ENCODE measurements at places on chromosomes 3 and 15.

DNA sequence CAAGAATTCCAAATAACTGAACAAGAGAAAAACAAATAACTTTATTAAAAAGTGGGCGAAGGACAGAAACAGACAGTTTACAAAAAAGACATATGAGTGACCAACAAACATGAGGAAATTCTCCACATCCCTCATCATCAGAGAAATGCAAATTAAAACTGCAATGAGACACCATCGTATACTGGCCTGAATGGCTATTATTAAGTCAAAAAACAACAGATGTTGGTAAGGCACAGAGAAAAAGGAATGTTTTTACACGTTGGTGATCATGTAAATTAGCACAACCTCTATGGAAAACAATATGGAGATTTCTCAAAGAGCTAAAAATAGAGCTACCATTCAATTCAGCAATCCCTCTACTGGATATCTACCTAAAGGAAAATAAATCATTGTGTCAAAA is 1260.4 kb upstream of the ALCAM start:
- no peak for DNase-seq

DNA sequence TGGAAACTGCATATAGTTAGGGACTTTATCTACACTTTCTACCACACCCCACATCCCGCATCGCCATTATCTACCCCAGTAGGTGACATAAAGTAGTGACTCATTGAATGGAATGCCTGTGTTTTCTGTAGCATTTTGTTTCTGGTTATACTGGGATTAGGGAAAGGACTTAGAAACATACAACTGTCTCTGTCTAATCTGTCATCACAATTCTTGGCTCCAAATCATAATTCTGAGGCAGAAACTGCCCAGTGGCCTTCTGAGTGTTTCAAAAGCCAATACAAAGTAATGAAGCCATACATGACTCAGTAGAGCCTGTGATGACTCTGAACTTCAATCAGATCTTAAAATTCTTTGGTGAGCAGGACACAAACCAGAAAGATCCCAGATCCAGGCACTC is 115.7 kb upstream of the CHRM5 start:
- no peak for DNase-seq

DNA sequence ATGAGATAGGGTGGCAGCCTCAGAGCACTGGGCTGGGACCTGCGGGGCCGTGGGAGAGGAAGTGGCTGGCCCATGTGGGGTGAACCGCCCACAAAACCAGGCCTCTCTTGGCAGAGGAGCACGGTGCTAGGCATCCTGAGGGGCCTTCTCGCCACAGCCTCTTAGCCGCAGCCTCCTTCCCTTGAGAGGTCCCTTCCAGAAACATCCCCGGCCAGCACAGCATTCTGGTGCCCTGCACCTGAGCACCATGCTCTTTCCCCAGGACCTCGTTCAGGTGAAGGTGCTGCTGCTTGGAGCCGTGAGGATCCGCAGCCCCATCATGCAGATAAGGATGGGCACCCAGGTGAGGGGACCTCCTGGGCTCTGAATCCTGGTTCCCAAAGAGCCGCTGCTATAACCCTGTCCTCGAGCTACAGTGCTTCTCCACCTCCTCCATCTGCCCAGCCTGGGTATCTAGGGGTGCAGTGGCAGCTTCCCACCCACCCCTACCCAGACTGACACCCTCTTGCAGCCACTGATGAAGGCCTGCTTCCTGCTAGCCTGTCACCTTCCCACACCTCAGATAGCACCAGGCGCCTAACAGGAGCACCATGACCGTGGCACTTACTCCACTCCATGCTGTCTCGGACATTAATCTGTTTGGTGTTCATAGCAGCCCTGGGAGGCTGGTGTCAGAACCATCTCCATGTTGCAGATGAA is 11.2 kb upstream of the TXNRD3 start:
- no peak for DNase-seq

DNA sequence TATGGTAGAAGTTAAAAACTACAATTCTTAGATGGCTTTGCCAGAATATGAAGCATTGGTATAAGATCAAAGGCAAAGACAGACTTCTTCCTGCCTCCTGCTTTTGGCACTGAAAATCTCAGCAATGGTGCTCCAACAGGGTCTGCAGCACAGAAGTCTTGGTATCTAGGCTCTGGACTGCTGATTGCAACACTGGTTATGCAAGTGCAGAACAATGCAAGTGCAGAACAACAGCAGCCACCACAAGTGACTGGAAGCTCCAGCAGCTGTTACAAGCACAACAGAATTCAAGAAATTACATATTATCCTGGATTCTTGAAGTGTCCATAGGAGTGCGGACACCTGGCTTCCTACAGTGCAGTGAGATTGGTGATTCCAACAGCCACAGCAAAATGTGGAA is 33.7 kb downstream of the ZBTB20 start:
- no peak for DNase-seq

DNA sequence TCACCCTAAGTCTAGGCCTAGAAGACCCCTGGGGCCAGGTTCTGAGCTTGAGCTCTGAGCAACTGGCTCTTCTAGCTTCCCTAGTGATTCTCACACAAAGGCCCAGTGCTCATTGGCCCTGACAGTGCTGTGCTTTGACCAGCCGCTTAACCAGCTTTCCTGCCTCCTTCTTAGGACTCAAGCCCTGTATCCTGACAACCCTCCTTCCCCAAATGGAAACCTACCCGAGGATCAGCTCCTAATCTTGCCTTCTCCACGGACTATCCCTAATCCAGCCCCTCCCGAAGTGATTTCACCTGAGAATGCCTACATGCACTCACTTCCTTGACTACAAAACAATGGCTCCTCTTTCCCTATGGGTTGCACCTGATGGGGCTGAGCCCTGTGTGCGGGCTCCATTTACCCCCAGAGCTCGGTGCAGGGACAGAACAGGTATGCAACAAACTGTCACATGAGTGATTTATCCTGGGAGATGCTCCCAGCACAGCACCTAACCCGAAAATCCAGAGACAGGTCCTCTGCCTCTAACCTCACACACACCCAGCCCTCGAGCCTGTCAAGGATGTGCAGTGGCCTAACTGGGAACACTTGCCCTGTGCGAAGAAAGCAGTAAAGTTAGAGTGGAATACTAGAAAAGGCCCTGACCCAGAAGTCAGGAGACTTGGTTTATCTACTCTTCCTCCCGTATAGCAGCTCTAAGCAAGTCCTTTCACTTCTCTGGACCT is 2.3 kb downstream of the MEGF11 start:
- DNase-seq = no peak

GRCh38 chr3:113331187-113331586 is 110.1 kb downstream of the CFAP44 start:
- DNase-seq = no peak

DNA sequence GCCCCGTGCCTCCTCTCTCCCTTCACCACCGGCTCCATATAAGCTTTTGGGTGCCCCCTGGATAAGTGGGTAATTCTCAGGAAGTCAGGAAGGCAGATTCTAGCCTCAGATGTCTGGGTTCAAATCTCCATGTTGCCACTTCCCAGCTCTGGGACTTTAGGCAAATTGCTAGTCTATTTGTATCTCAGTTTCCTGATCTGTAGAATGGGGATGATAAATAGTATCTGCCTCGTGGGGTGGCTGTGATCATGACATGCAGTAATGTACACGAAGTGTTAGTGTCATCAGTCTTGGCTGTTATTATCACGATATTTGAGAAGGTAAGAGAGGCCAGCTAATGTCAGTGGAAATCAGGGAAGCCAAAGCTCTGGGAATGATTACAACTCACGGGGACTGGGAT is 43.3 kb downstream of the MUC4 start:
- no peak for DNase-seq

GRCh38 chr3:134459562-134459961 is 26.2 kb downstream of the ANAPC13 start:
- DNase-seq = no peak

GRCh38 chr3:181410870-181411269 is 300.9 kb upstream of the SOX2 start:
- no peak for DNase-seq
